ENCODE measurements at places on chromosomes 4 and X.

DNA sequence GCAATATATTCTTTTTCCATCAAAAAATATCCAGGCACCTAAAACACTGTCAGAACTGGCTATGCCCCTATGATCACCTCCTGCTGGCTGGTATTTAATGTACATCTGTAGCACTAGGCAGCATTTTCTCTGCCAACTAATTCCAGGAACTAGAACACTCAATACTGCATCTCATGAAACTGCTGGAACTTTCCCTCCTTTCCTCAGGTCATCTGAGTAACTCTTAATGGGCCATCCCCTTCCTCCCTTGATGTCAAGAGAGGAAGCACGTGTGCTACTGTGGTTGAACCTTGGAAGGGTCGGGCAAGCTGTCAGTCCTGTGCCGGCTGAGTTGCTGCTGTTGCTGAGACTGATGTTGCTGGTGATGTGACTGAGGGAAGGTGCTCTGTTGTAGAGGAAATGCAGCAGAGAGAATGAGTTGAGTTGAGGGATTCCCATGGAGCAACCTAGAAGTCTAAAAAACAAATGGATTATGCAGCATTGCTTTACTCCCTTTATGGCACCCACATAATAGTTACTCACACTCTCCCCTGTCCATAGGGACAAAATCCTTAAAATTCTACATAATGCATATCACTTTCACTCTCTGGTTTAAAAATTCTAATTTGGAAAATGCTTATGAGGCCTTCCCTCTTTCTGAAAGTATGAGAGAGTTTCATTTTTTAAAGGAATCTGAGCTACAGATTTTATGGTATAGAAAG is 39.5 kb downstream of the TMEM165 start:
- DNase-seq, result no peak

DNA sequence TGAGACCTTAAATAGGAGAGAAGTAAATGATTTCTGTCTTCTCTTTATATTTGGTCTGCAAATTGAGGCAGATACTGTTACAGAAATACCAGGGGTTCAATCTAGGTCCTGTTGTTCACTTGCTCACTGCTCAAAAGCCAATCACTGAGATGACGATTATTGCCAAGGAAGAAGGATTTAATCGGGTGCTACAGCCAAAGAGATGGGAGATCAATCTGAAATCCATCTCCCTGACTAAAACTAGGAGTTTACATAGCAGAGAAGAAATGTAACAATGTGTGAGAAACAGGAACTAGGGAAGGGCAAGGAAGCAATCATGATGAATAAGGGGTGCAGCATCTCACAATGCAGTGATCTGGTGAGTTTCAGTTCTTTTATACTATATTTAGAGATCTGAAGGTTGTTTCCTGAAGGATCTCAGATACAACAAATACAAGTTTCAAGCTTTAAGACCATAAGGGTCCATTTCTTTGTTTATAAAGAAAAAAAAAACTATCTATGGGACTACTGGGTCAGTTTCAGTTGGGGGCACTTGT is 117.9 kb upstream of the FAM9B start:
- no peak for DNase-seq

- DNase-seq, result no peak
Measured at GRCh38 chr4:95549246-95550114, 707 bp upstream of the UNC5C start.

GRCh38 chr4:87317527-87317926 is 5.2 kb downstream of the HSD17B13 start:
- DNase-seq, result no peak

GRCh38 chr4:75699299-75699698 is 25.1 kb upstream of the USO1 start:
- no peak for DNase-seq

GRCh38 chrX:30893206-30893605 is 4.2 kb upstream of the TAB3 start:
- no peak for DNase-seq

DNA sequence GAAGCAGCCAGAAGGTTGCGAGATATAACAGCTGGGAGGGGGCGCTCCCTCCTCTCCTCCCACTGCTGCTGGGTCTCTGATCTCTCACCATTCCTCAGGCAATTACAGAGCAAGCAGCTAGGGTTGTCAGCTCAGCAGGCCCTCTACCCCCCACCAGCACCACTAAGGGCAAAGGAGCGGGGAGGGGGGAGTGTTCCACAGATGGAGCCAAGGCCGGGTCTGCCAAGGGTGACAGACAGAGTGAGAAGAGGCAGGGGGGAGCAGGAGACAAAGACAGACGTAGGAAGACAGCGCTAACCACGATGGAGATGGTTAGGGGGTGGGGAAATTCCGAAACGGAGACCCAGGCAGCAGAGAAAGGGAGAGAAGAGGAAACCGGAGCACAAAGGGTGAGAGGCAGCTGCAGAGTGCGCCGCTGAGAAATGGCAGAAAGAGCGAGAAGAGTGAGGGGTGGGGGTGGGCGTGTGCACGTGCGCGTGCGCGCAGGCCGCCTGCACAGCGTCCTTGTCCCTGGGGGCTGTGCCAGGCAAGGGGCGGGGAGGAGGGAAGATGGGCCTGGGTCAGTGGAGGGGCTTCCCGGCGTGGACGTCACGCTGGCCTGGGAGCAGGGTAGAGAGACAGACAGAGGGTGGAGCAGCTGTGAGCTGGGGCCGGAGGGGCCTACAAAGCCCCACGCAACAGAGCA is 6.9 kb downstream of the L1CAM start:
- no peak for DNase-seq

GRCh38 chrX:10769696-10770619 is 149.6 kb upstream of the MID1 start:
- DNase-seq, result no peak

All from stimulated activated CD8-positive, alpha-beta memory T cell treated with anti-CD3 and anti-CD28 coated beads, Interleukin-4, amount 100 ng/mL, for 1 hour (primary cell).